ENCODE measurements at places on chromosomes 1 and 21.

DNA sequence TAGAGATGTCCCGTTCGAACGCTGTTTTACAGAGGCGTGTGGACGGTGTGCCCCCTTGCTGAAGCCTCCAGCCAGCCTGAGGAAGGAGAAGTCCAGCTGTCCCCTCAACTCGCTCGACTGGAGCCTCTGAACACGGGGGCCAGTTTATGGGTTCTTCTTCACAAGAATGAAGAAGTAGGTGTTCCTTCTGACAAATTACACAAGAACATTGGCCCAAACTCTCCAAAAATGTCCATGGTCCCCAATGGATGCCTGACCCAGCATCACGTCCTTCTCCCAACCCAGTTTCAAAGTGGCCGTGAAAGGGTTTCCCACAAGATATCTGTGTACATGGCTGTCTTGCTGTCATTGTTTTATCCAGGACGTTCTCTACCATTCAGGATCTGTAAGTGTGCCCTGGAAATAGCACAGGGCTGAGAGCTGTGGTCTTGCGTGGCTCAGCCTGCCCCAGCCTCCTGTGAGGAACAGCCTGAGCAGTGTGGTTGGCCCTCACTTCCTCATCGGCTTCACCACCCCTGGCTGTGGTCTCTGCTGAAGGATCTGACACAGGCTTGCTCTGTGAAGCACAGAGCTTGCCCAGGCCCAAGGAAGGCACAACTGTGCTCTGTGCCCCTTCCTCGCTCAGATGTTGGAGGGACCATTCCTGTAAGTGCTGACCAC lies 1.0 kb upstream of the S100B start:
- no peak for DNase-seq

DNA sequence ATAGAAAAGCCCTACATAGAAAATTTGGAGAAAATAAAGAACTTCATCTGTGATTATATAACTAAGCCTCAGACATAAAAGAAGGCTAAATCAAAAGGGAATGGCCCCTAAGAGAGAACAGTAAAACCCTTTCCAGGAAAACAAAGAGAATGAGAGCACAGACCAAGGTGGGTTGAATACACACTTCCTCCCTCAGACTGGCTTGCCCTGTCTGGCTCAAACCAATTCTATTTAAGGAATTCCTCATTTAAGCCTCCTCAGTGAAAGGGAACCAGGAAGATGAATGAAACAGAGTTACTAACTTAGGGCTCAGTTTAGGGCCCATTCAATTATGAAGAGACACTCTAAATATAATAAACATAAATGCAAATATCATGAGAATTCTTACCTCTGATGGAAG lies 10.6 kb upstream of the SYT14 start:
- DNase-seq, result no peak

GRCh38 chr1:77732090-77732489 lies 27.6 kb downstream of the USP33 start:
- DNase-seq, result no peak

- DNase-seq, result no peak
Measured at GRCh38 chr21:42527489-42528158, 14.0 kb downstream of the SLC37A1 start.

- DNase-seq, result no peak
Measured at GRCh38 chr1:47755101-47755990, 241.8 kb downstream of the TRABD2B start.

DNA sequence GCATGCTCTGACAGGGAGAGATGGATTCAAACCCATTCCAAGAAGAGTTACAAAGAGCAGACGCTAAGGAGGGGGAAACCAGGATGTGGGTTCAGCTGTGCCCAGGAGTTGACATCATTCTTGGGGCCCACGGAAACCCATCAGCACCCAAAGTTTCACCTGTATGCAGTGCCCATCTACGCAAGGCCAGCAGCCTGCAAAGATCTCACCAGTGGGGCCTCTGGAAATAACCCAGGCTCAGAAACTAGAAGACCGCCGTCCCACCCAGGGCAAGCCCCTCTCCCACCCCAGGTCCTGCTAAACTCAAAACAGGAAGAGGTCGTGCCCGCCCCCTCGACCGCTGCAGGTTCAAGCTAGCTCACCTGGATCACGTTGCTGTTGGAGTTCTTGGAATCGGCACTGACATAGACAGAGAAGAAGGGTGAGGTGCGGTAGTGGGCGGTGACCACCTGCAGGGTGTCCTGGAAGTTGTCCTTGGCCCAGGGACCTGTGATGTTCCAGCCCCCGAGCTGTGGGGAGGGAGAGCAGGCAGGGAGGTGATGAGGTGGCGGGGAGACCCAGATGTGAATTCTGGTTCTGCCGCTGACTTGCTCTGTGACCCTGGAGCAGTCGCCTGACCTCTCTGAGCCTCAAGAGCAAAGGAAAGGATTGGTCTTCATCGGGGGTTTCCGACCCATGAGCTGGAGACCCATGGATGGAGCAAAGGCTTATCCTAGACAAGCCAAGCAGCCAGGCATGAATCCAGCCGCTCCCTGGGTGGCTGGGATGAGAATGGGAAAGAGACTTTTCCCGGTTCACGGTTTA lies 31.7 kb downstream of the ECE1 start:
- no peak for DNase-seq

DNA sequence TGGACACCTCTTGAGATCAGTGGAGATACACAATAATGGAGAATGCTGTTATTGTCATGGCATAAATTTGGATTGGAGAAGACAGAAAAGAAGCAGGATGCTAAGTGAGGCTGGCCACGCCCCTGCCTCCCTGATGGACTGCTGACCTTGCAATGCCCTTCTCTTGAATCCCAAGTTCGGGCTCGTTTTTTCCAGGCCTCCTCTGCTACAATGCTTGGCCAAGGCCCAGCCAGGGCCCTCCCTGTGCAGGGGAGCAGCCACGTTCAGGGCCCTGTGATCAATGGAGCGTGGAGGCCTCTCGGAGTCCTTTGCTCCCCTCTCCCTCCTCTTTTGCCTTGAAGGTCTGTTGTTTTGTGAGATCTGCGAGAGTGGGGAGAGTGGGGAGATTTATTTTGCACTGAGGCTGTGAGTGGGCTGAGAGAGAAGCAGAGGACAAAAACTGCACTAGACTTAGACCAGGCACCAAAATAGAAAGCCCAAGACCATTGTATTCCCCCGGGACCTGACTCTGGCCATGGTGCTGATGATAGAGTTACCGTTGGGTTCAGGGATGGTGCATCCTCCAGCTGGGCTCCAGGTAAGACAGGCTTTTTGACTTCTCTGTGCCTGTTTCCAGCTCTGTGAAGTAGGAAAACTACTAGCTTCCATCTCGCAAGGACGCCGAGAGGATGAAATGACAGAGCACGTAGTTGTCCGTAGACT lies 268.6 kb downstream of the KAZN start:
- no peak for DNase-seq

DNA sequence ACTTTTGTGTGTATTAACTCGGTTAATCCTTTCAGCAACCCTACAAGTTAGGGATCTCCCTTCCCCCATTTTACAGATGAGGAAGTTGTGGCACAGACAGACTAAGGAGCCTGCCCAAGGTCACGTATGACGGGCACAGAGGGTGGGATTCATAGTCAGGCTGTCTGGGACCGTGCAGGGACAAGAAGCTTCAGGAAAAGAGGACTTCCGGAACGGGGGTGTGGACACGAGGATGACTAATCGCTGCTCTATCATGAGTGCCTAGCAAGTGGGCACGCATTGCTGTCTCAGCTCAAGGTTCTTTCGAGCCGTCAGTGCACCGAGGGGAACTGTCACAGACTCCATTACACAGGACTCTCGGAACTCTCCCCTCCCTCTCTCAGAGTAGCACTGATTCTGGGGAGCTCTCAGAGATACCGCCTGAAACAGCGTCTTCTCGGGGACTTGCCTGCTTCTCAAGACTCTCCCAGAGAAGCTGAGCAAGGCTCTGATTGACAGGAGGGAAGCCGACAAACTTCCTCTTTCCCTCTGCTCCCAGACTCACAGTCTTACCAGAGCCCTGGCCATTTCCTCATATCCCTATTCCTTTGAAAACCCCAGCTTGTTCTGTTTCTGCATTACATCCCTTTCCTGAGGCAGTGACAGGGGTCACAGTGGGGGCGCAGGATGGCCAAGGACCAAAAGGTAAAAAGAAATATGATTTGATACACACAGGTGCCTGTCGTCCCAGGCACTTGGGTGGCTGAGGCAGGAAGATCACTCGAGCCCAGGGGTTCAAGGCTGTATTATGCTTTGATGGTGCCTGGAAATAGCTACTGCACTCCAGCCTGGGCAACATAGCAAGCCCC lies 14.4 kb downstream of the FHAD1 start:
- DNase-seq, result no peak

DNA sequence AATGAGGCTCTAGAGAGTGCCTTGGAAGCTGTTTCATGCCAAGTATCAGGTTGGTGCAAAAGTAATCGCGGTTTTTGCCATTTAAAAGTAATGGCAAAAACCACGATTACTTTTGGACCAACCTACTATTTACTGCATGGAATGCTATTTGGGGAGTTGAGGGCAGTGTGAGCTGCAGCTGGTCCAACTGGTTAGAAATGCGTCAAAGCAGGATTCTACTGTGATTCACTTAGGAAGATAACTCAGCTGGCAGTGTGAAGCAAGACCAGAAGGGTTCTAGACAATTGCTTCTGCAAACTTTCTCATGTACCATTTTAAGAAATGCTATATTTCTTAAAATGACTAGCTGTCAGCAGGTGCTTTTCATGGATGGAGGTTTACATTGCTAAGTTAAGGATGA lies 21.2 kb upstream of the PLA2G2C start:
- DNase-seq, result no peak

- no peak for DNase-seq
Measured at GRCh38 chr21:44752671-44753235, 41.4 kb upstream of the TSPEAR start.

- DNase-seq, result no peak
Measured at GRCh38 chr1:58902830-58903513, 119.1 kb upstream of the JUN start.

- no peak for DNase-seq
Measured at GRCh38 chr1:34101151-34101550, 63.9 kb downstream of the CSMD2 start.

GRCh38 chr1:32350785-32351398 lies 11.4 kb downstream of the FAM229A start:
- no peak for DNase-seq

- DNase-seq, result no peak
Measured at GRCh38 chr1:34885405-34886247, 26.1 kb upstream of the SMIM12 start.

DNA sequence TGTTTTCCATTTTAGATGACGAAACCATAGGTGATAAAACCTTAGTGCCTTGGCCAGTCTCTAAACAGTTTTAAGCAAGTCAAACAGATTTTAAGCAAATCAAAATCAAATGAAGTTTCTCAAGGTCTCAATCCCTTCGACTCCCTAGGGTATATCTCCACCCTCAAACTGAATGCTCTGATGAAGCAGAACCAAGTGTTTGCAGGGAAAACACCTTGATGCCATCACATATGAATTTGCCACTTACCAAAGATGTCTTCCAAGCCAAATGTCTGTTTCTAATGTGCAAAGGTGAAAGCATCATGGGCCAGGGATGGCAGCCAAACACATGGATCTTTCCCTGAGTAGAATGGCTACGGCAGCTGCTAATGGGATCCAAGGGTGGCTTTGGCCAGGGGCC lies 116.4 kb upstream of the COP1 start:
- no peak for DNase-seq

GRCh38 chr1:230073371-230074035 lies 6.5 kb downstream of the GALNT2 start:
- DNase-seq, result no peak

GRCh38 chr1:160206421-160207117 lies 1.4 kb downstream of the PEA15 start:
- DNase-seq, result no peak

DNA sequence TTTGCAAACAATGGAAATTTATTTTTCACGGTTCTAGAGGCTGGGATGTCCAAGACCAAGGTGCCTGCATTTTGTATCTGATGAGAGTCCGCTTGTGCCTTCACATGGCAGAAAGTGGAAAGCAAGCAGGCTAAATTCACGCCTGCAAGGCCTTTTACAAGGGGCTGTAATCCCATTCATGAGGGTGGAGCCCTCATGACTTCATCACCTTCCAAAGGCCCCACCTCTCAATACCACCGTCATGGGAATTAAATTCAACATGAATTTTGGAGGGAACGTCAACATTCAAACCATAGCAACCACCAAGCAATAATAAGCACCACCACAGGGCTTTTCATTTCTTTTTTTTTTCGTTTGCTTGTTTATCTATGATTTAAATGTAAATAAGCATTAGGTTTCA lies 115.3 kb downstream of the C1orf21 start:
- no peak for DNase-seq

DNA sequence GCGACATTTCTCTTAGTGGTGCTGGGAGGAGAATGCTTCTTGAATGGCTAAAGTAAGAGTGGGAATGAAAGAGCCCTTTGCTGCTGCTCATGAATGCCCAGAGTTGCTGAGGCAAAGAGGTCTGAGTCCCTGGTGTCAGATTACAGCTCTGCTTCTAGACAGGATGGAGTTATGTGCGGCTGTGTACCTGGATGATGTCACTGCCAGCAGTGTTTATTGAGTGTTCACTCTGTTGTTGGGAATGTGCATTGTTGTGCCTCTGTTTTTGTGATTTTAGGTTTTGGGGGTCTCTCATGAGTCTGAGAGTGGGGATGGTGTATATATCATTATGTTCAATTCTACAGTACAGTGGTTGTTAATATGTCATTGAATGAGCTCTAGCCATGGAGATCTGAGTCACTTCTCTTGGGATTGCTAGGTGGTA lies 2.7 kb downstream of the CDC14A start:
- no peak for DNase-seq

GRCh38 chr1:150563340-150564038 lies 14.3 kb downstream of the ADAMTSL4 start:
- DNase-seq, result no peak

DNA sequence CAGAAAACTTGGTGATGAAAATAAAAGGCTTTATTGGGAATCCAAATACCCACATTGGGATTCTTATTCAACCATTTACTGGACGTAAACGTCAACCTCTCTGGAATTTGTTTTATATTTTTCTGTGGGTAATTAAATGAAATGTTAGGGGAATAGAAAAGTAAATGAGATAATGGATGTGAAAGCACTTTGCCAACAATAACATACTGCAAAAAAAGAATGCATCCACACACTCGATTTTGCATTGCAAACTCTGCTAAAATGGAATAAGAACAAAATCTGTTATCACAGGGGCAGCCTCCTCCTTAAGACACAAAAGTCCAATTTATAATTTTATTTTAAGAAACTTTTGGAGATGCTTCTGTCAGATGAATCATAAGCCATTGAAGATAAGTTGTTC lies 88.4 kb downstream of the ERG start:
- no peak for DNase-seq

Data from GOT3 (cell line).